Left lung (tissue), 14 donors: ENCODE measurements at places on chromosomes 2 and 18. TPM values are rescaled to one million over a fixed set of nuclear protein-coding genes. Genes with fewer than 3 reads are reported as not detected.

DNA sequence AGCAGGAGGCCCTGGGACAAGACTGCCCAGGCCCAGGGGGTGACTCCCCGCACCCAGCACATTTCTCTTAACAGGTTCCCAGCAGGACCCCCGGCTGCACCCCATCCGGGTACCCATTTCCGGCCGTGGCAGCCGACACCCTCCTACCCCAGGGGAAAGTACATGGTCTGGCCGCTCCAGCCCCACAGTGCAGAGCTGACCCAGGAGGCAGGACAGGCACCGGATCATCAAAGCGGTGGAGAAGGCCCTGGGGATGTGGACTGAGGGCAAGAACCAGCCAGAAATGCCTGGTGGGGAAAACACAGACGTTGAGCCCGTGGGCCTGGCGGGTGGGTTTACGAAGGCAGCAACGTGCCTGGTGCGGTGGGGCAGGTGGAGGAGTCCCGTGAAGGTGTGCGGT lies 79.5 kb upstream of the GPC1 start:
- no peak for DNase-seq

GRCh38 chr2:211900000-211900399 lies 638.6 kb downstream of the ERBB4 start:
- DNase-seq: no peak

GRCh38 chr2:189281201-189281600 lies 101.6 kb upstream of the COL5A2 start:
- DNase-seq: no peak

DNA sequence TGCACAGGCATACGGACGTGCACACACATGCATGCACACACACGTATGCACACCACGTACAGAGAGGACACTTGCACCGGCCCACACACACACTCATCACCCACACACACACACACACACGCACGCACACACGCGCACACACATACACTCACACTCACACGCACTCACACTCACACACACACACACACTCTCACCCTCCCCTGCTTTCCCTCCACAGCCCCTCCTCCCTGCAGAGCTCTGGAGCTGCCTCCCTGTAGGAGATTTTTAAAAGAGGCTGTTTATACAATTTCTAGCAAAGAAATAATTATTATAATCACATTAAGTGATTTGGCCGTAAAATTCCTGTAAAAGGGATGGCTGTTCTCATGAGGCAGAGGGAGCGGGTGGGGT lies 36.5 kb upstream of the SNED1 start:
- DNase-seq: no peak

DNA sequence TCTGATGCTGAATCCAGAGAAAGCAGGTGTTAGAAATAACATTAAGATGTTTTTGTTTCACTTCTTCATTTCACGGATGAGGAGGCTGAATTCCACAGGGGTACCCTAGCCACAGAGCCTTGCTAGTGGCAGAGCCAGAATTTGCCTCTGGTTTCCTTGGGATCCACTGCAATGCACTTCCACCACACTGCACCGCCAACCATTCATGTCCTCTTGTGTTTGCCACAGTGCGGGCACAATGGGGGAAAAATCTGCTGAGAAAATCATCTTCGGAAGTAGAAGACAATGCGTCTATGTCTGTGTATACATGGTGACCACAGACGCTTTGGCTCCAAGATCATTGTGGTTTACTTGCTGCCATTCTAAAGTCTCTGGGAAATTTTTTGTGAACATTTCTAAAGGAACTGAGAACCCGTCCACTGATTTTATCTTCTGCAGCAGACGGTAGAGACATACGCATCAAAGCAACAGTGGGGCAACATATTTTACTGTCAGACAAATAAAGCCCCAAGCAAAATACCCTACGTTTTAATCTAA lies 14.9 kb downstream of the ICOS start:
- no peak for DNase-seq

- DNase-seq: no peak
These were observed 56.8 kb downstream of the FEZ2 start for GRCh38 chr2:36540986-36541754.

DNA sequence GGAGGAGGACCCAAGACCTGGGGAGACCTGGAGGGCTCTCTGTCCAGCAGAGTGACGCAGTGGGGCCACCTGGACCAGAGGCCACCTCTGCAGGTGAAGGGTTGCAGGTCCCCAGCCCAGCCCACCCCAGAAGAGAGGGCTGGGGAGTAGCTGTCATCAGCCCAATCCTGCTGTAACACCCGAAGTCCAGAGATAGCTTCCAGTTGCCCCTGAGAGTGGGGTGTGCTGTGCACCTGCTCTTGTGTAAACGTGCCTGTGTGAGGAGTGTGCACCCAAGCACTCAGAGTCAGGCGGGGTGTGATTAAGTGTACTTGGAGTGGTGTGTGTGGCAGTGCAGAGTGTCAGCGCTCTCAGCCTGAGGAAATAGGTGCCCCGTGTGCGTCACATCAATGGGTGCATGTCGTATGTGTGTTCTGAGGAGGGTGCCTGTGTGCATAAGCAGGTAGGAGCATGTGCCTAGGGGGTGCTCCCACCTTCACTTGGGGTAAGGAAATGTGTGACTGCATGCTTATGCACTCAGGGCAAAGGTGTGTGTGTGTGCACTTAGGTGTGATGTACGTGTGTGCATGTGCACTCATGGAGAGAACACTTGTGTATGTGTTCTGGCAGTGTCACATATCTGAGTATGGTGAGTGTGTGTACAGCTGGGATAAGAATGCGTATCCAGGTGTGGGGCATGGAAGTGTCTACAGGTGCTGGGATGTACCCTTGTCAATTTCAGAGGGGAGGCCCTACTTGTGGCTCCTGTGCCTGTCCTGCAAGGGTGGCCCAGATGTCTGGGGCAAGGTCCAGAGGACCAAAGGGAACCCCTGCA lies 672 bp downstream of the ATP6V1B1 start:
- DNase-seq: no peak

GRCh38 chr2:161400076-161400475 lies 16.0 kb upstream of the TBR1 start:
- no peak for DNase-seq

GRCh38 chr2:234462218-234462992 lies 34.5 kb downstream of the ARL4C start:
- no peak for DNase-seq

DNA sequence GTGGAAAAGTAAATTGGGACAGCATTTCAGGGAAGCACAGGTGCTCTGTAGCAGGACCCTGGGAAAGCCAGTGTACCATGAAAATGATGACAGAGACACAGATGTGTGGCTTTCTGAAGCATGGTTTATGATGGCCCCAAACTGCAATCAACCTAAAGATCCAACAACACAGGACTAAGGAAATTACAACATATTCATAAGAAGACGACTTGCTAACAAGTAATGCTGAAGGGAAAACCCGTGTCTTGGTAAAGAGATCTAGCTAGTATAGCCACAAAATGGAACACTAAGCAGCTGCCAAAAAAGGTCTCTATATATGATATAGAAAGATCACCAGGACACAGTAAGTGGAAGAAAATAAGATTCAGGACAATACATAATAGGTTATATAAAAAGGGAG lies 53.2 kb downstream of the UXS1 start:
- DNase-seq: no peak

DNA sequence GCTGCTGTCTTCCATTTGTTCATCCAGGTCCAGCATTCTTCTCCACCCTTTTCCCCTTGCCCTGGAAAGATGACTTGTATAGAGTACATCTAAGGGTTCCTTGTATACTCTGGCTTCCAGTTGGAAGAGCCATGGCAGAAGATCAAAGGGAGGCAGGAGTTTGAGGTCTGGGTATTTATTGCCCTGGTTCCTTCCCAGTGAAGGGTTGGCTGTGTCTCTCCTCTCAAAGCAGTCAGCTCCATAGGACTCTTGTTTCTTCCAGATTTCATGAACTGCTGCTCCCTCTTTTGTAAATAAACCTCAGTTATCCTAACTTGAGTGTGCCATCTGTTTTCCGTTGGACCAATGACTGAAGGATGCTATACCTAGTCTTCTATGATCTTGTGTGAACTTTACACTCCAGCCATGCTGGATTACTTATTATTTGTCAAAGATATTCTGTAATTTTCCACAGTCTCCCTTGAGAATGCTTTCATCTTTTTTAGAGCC lies 6.4 kb downstream of the BBS5 start:
- DNase-seq: no peak

DNA sequence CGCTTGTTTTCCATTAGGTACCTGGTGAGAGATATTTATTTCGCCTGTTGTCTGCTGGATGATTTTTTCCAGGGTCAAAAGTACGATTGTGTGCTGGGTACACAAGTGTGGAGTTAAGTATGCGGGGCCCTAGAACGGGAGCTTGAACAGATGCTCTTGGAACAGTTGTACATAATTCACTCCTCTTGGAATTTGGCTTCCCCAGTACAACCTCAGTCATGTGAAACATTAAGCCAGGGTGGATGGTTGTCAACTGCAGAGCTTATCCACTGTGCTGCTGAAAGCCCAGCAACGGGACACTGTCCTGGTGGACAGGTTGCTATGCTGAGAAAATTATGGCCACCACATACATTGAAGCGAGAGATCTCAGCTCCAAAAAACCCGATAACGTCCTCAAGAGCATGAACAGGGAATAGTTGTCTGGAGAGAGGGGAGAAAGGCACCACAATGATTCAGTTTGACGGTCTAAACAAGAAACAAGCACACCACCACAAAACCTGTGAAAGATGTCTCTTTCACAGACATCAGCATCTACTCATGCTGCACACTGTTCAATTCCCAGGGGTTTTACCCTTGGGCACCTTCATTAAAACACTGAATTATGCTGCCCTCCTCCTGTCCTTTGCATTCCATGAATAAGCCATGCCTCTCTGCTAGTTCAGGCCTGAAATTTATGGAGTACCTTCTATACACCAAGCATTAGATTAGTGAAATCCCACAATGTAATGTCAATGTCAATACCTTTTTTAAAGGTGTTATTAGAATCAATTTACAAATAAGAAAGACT lies 176.8 kb upstream of the TRIB2 start:
- no peak for DNase-seq

DNA sequence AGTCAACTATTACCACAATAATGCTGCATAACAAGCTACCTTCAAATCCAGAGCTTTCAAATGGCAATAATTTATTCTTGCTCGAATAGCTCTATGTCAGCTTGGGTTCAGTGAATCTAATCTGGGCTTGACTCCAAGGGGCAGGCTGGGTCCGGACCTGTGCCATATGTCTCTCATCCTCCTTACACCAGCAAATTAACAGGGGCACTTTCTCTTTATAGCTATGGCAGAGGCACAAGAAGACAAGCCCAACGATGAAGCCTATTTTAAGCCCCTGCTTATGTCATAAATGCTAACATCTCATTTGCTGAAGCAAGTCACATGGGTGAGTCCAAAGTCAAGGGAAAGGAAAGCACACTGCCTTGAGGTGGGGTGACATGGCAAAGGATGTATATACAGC lies 13.3 kb upstream of the ZNF521 start:
- no peak for DNase-seq

DNA sequence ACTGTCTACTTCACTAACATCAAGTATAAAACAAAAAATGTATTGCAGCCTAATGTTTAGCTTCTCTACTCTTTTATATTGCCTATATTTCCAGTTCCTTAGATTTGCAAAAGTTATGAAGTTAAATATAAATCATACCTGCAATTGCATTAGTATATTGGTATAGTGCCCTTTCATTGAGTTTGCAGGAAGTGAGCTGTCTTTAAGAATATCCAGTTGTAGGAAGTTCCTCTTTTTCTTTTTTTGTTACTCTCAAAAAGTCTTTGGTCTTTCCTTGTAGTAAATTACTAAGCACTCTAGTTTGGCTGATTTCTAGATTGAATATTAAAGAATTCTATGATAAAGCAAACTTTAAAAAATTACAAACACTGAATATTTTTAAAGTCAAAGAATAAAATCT lies 71.3 kb upstream of the FN1 start:
- DNase-seq: no peak

DNA sequence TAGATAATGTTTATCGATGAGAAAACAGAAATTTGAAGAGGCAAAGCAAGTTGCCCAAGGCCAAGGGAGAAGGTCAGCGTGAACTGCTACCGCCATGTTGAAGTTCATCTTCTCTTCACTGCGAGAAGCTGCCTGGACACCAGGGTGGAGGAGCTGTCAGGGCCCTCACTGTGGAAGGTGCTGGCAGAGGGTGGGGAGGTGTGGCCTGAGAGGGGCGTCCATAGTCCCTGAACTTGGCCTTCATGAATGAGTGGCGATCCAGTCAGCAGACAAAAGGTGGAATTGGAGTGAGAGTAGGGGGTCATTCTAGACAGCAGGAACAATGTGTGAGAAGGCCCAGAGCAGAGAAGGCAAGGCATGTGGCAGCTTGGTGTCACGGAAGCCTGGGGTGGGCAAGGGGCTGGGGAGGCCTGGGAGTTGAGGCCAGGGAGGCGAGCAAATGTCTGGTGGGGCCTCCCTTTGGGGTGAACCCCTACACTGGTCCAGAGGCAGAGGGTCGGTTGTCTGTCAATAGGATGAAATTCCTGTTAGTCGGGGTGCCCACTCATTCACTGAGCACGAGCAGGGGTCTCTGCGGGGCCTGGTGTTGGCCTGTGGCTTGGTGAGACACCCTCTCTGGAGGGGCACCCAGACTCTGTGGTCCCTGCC lies 33.3 kb upstream of the KCNF1 start:
- no peak for DNase-seq

DNA sequence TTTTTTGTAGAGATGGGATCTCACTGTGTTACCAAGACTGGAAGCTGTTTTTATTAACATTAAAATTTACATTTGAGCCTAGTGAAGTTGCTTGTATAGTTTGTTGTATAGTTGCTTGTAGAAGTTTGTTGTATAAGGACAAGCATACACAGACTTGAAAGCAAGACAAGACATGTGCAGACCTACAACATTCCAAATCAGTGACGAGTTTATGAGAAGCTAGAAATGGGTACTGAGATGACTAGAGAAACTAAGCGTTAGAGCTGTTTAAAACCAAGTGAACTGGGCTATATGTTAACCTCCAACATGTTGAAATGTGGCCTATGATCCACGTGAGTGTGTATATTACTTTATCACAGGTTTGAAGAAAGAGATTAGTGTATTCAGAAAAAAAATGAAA lies 39.1 kb downstream of the ABCB11 start:
- DNase-seq: no peak

- DNase-seq: no peak
These were observed 203.2 kb downstream of the SH3RF3 start for GRCh38 chr2:109331896-109332848.

DNA sequence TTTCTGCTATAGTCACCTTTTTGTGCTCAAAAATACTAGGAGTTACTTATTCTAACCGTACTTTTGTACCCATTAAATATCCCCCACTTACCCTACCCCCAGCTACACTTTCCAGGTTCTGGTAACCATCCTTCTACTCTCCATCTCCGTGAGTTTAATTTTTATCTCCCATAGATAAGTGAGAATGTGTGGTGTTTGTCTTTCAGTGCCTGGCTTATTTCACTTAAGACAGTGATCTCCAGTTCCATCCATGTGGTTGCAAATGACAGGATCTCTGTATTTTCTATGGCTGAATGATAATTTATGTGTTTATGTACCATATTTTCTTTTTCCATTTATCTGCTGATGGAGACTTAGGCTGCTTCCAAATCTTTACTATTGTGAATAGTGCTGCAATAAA lies 323.3 kb downstream of the ZNF804A start:
- no peak for DNase-seq

AOX1 gene
- total RNA-seq: 32.4 TPM

ALPI gene
- not detected for total RNA-seq

MYL12B gene
- total RNA-seq: 467 TPM

VAMP8 gene
- 176 TPM for total RNA-seq

EML6 gene
- total RNA-seq: 0.73 TPM

ZSWIM2 gene
- not detected for total RNA-seq

UGT1A10 gene
- total RNA-seq: not detected

DSG4 gene
- not detected for total RNA-seq

CYP27C1 gene
- total RNA-seq: 0.10 TPM

MROH2A gene
- total RNA-seq: 0.32 TPM

ADD2 gene
- total RNA-seq: 0.92 TPM
